NCI-H446 (cell line): ENCODE measurements at places on chromosomes 6 and 20.

DNA sequence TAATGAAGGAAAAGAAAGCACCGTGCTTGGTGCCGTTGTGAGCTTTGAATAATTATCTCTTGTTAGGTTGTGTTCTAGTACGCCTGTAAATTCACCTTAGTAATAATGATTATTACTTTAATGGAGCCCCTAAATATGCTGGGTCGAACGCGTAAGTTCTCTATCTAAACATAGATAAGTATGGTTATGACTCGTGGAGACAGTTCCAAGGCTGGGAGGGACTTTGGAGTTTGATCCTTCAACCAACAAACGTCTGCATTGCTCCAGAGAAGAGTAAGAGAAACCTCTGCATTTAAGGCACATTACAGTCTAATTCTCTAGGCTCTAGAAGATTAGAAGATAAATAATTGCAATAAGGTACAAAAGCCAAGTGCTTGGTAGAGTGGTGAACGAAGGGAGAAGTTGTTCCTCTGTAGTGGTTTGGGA is 514 bp downstream of the ACOT13 start:
- no peak for DNase-seq

DNA sequence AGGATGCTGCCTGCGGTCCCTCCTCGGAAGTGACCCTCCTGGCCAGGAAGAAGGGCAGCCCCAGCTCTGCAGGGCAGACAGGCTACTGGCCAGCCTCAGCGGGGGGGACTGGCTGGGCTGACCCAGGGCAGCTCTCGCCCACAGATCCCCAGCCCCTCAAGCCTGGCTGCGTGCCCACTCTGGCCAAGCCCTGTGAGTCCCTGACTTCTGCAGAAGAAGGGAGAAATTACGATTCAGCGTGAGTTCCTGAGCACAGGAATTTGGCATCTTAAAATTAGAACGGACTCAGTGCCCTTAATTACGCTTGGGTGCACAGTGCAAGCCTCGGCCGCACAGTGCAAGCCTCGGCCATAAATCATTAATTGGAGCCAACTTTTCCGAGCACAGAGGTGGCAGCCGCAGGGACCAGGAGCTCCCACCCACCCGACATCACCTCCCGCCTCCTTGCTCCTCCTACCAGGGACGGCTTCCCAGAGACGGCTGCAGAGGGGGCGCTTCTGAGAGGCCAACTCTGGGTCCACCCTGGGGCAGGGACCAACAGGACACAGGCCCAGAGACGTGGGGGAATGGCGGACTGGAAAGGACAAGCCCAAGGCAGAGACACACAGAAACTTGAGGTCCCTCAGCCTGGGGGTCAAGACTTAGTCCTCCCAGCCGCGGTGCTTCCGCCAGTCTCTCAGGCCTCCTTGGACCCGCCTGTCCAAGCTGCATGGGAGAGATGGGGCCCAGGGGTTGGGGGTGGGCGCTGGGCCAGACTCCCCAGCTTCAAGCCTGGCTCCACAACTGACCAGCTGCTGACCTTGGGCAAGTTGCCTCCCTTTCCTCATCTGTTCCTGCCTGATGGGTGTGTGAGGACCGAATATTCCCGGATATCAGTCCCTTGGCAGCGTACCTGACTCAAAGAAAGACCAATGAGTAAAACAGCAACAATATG is 165.4 kb downstream of the TAF4 start:
- DNase-seq = no peak

GRCh38 chr6:109002051-109002697 is 92.5 kb downstream of the SESN1 start:
- DNase-seq = no peak

DNA sequence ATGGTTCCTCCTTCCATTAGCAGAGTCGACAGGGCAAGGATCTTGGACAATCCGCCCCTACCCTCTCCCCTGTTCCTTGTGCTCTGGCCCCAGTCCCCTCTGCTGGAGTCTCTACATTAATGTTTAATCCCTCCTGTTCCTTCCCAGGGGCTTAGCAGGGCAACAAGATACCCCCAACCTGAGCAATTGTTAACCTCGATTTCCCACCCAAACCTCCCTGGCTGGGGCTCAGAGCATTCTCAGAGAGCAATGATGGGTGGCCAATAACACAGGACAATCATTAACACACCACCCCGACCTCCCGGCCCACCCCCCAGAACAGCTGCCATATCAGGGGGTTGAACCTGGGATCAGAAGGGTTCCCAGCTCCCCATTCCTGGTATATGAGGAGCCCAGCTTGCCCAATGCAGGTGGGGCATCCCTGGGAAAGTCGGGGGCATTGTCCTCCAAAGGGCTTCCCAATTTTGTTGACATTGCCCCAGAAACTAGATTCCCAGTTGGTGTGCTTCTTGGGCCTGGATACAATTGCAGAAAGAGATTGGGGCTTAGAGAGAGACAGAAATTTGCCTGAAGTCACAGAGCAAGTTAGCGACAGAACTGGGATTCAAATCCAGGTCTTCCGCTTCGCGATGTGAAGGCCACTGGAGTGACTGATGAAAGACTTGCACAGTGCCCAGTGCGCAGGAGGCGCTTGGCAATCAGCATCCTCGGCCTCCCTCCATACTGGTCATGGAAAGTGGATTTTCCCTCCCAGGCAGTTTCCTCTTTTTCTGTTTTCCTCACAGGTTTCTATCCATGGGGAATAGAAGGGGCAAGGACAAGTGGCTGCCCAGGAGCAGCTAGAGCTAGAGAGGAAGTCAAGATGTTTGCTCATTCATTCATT is 59.6 kb upstream of the TTPAL start:
- no peak for DNase-seq

GRCh38 chr6:158038291-158039177 is 56.9 kb downstream of the SYNJ2 start:
- DNase-seq = no peak
